GM06990 (cell line): ENCODE measurements at places on chromosomes 2 and 18.
A peak's percentile ranks its signal among the peaks of the same experiment; 100 is the strongest.

DNA sequence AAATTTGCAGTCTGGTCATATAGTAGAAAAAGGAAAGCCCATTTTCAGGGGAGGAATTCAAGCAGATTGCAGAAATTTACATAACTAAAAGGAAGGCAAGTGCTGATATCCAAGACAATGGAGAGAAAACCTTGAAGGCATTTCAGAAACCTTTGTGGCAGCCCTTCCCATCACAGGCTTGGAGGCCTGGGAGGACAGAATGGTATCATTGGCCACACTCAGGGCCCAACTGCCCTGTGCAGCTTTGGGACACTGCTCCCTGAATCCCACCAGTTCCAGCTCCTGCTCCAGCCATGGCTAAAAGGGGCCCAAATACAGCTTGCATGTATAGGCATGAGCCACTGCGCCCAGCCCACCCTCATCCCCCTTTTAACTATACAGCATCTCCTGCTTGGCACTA, 81.1 kb upstream of the NYAP2 start:
- no peak for DNase-seq

DNA sequence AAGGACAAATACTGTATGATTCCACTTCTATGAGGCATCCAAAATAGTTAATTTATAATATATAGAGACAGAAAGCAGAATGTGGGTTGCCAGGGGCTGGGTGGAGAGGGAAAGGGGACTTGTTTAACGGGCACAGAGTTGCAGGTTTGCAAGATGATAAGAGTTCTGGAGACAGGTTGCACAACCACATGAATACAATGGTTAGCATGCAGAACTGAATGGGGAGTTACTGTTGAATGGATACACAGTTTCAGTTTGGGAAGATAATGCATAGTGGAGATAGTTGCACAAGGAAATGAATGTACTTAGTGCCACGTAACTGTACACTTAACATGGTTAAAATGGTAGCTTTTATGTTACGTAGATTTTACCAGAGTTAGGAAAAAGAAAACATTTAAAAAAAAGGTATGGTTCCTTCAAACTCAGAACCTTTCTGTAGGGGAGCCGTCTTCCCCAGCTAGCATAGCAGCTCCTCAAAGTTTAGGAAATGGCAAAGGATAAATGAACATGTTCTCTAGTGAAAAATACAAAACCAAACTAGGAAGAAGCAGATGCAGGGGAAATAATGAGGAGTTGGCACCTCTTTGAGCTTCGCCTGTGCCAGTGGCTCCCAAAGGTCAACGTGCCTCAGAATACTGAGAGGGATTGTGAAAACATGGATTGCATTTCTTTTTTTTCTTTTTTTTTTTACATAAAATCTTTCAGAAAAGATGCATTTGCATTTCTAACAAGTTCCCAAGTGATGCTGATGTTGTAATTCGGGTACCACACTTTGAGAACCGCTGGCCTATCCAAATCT, 95.2 kb downstream of the ZCCHC2 start:
- DNase-seq = no peak

GRCh38 chr2:236265675-236266074, 1.5 kb upstream of the ASB18 start:
- no peak for DNase-seq

- DNase-seq = no peak
Observed at GRCh38 chr2:227152093-227152766, 11.8 kb downstream of the COL4A4 start.

DNA sequence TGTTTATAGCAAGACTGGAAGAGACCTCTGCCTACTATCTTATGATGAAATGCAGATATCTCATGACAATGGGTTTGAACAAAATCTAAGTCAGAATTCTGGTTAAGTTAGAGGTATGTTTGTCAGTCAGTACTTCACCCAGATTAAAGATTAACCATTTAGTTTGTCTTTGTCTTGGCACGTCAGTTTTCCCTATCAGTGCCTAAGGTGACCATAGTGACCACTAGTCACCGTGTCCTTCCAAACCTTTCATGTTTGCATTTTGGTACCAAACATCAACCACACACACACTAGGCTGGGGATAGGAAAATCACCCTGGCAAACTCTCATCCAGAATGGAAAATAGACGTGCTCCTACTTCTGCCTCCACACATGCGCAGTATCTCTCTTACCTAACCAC, 248.9 kb downstream of the PIEZO2 start:
- no peak for DNase-seq

DNA sequence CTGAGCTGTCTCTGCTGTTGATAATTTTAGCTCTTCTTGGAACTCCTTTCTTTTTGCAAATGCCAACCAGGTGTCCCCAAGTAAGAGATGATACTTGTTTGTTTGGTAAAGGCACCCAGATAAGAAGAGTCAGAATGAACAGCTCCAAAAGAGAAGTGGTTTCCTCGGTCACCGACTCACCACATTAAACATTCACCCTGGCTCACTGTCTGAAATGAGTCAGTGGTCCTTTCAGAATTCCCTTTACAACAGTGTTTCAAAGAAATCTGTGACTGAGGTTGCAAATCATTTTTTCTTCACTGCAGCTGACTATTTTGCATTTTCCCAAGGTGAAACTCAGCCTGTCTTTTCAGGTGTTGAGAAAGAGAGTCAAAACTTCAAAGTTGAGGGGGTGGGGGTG, 16.2 kb upstream of the CXCR4 start:
- DNase-seq = peak; percentile 50

DNA sequence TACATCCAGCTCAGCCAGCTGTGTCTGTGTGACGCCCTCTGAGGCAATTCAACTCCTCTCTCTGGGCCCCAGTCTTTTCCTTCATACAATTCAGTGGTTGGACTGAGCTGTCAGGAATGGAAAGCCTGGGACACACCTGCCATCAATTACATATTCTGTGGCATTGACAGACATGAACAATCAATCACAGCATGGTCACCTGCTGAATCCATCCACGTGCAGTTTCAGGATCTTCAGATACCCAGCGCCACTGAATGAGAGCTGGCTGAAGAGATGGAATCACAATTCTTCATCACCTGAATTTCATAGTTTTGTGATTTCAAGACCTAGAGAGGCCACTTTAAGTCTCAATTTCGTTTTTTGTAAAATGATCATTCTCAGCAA, 5.1 kb downstream of the ADRA2B start:
- DNase-seq = no peak

DNA sequence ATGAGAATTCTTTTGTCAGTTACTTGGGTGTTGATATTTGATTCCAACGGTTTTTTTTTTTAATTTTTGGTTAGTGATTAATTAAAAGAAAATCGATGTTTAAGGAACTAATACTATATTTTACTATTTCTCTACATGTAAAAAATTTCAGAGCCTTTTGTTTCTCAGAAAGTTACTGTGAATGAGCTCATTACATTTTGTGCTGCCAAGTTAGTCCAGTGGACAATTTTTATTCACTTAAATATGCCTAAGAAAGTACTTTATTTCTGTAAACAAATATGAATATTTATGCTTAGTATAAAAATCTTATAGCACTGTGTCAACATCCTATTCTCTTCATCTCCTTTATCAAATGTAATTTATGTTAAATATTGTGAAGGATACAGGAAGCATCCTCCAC, 309.3 kb downstream of the CTNNA2 start:
- DNase-seq = no peak
